Renal pelvis (tissue), 12 donors: ENCODE measurements at places on chromosomes 12 and 14.

- no peak for DNase-seq
These were observed 4.9 kb upstream of the NRL start for GRCh38 chr14:24119691-24120090.

DNA sequence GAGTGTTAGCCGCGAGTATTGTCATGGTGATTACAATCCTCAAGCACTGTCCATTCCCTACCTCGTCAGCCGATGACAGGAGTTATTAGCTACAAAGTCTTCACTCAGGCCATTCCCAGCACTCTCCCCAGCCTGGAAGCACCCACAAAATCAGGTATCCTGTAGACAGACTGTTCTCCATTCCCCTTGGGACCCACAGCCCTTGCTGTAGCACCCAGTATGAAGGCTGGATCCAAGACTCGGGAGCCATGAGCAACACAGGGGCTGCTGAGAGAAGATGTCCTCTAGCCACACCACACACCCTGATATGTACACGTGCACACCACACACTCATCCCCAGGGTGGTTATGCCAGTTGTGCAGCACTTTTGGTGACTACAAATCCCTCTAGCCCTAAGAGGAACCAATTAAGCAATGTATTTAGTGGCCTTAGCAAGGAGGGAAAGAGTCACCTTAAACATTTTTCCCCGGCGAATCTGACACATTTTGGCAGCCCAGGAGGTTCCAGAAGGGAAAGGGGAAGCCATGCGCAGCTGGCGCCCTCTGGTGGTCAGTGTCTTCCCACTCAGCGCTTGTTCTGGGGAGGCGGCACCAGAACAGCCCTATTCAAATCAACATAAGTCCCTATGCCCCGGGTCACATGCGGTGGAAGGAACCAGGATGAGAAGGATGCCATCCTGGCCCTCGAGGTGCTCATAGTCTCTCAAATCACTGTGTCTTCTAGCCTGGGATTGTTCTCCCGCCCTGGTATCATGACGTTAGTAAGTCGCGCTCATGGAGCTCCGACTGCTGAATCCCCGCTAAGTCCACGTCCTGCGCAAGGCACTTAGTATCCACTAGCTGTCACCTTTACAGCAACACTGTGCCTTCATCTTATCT, 96.9 kb downstream of the GCH1 start:
- peak; percentile 73 for DNase-seq

GRCh38 chr14:76193696-76194095, 42.0 kb downstream of the GPATCH2L start:
- no peak for DNase-seq

DNA sequence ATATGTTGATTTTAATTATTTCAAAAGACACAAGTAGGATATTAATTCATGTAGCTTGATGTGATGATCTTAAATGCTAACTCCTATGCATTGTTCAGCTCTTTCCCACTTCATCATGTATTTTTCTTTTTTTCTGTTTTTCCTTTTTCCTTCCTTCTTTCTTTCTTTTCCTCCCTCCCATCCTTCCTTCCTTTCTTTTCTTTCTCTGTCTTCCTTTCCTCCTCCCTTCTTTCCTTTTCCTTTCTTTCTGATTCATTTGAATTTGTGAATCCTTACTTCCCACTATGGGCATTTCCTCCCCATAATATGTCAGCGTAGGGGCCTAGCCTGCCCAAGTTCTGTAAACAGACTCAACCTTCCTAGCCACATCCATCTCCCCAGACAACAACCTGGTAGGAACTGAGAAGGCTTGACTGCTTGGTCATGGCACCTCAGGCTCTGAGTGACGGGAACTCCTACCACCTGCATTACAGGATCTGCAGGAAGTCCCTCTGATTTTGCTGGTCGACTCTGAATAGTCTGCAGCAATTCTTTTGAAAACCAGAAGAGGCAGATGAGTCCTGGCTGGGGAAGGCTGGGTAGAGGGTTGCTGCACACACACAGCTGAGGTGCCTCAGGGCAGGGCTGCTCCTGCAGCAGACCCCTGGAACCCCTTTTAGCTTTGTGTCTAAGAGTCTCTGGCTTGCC, 33.4 kb upstream of the BHLHE41 start:
- DNase-seq = no peak
